ENCODE measurements at places on chromosomes 12 and 14. TPM values are rescaled to one million over a fixed set of nuclear protein-coding genes. Genes with fewer than 3 reads are reported as not detected.

DNA sequence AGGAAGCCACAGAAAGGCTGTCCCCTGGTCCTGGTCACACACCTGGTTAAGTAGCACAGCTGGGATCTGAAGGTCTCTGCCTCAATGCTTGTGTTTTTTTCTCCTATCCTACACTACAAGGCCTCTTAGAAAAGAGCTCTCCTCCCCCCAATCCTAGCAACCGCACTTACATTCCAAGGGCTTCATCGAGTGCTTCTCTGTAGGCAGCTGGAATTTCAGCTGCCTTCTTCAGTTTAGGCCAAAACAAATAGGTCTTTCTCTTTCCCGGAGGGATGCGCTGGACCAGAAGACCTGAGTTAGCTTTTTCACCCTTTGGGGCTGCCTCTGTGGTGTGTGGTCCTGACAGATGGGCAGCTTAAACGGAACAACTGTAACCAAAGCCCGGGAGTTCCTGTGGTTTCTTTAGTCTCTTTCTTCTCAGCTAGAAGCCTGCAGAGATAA, 109.7 kb downstream of the GPATCH2L start:
- DNase-seq = no peak

The TRPV4 gene
- 1.8 TPM for total RNA-seq

DNA sequence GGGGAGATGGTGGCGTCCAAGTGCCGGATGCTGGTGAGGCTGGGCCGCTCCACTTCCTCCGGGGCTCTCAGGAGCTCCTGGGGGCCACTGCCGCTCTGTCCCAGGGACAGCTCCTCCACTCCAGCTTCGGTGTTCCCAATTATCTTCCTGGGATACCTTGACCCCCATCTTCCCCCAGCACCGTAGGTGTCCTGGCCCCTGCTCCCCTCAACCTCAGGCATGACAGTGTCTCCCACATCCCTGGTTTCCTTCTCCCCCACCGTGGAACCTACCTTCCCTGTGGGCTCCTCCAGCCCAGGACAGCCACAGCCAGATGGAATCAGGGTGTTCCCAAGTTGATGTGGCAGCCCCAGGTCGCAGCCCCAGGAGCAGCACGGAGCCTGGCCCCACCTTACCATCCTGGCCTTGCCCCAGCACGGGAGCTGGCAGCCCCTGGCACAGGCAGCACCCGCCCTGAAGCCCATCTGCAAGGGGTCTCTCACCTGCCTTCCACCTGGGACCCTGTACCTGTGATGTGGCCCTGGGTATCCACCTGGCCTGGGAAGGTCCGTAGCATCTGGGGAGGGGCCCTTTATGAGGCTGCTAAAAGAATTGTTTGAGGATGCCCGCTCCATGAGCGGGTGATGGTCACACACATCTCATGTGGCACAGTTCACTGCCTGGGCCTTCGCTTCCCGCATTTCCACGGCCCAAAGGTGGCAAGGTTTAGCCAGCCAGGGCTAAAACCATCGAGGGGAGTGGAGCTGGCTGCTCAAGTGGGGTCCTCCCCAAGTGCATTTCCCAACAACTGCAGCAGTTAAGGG, 4.1 kb downstream of the TMEM121 start:
- no peak for DNase-seq

DNA sequence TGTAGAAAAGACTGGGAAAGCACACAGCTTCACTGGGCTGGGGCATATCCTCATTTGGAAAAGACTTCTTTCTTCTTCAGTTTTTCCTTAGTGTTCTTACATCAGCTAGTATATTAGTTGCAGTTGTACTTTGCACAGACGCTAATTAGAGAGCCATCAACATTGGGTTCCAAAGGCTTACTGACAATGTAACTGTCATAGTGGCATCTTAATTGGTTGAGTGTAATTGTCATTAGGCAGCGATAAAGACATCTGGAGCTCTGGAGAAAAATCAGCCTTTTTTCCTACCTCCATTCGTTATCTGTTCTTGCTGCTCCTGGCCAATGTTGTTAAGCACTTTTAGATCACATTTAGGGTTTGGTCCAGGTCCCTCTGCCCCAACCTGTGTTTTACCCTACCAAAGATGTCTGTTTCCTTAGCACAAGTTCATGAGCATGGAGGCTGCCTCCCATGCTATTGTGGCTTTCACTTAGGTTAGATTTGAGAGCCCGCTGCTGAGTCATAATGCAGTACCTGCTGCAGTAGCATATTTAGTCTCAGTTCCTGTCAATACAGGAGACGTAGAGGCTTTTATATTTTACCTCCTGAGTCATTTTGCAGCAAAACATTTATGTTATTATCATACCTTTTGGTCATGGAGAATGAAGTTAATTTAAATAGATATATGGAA, 49.2 kb downstream of the FBXW8 start:
- no peak for DNase-seq

- peak; percentile 76 for DNase-seq
These were observed 3.9 kb downstream of the DDN start for GRCh38 chr12:48995086-48995879.

Measured in HFFc6 (cell line).